ENCODE measurements at places on chromosomes 5 and 9.
A peak's percentile ranks its signal among the peaks of the same experiment; 100 is the strongest.

- DNase-seq = no peak
Measured at GRCh38 chr9:120862452-120862851, 14.5 kb downstream of the PHF19 start.

- peak; percentile 53 for DNase-seq
Measured at GRCh38 chr5:36876965-36877666, 547 bp downstream of the NIPBL start.

- DNase-seq = no peak
Measured at GRCh38 chr5:150044329-150044681, 42.0 kb downstream of the CSF1R start.

DNA sequence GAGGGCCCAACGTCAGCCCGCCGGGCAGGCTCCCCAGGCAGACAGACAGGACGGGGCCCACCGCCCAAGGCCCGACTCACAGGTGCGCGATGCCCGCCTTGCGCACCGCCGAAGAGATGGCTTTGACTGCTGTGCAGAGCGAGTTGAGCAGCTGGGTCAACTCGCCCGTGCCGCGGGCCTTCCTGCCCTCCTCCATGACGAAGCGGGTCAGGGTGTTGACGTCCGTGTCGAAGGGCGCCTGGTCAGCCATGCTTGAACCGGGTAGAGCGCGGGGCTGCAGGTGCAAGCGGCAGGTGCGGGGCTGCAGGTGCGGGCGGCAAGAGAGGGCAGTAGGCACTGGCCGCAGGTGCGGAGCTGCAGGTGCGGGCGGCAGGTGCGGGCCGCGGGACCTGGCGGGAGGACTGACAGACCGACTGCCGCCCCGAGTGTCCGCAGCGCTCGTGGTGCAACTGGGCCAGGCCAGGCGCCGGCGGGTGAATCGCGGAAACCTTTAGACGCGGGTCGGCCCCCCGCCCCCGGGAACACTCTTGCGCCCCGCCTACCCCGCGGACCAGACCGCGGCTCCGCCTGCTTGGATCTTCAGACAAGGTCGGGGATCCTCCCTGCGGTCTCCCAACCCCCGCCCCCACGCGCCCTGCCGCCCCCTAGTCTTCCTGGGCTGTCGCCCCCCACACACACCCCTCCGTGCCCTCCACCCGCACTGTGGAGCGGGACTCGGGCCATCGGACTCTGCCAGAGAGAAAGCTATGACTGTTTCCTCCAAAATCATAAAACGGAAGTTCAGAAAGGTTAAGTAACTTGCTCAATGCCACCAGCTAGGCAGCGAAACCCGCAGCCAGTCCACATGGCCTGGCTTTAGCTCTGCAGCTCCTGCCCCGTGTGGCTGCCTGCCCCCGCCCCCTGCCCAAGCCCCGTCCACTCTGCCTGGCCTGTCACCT, at the start of gene FBP1:
FBP1 (minus strand) TSS at position 458 of the 938 bp plus-strand sequence; CDS start at position 250, 208 bp downstream.
- DNase-seq = peak; percentile 23

- DNase-seq = peak; percentile 88
Measured at GRCh38 chr9:129139233-129139992, 28.2 kb downstream of the PTPA start.

GRCh38 chr9:20043035-20043434, 254.2 kb upstream of the SLC24A2 start:
- no peak for DNase-seq

GRCh38 chr5:150782850-150783249, 4.3 kb downstream of the SMIM3 start:
- DNase-seq = no peak

- DNase-seq = no peak
Measured at GRCh38 chr5:151388960-151389359, 41.6 kb upstream of the SLC36A2 start.

DNA sequence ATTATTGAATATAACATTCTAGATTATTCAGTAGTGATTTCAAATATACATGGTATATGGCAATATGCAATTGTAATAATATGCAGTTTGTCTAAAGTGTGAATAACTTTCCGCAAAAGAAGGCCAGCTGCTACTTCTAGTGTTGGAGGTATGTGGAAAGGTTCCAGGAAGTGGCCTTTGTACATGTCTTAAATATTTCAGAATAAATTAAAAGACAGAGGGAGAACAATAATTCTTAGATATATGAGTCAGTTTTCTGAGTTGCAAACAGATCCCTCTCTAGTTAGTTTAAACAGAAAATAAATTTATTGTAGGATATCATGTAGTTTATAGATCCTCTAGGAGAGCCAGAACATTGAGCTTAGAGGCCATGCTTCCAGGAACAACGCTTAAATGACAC, 210.8 kb upstream of the ELL2 start:
- DNase-seq = no peak

DNA sequence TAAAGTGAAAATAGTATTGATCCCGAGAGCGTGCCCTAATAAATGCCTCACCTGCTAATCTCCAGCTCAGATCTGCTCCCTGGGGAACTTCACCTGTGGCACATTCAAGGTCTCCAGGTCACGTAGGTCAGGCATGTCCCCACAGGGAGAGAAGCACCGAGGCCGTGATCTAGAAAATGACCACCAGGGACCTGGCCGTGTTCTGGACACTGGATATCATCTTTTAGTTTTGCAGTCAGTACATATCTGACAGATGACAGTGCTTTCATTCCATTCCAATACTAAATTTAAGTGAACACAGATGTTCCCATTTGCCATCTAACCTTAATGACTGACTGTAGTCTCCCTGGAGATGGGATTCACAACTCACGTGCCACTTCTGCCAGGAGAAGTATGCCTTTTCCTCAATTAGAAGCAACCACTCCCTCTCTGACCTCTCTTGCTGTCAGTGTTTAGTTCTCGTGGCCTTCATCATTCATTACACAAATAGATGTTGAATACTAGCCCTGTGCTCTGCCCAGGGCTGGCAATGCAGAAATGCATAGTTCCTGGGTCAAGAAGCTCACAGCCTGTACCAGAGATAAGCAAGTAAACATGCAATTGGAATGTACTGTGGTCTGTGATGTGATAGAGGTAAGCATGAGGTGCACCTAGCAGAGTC, 276.5 kb downstream of the NTRK2 start:
- no peak for DNase-seq

GRCh38 chr5:80739898-80740297, 85.1 kb upstream of the DHFR start:
- no peak for DNase-seq

GRCh38 chr9:127418037-127418471, 6.1 kb upstream of the ZNF79 start:
- DNase-seq = no peak

GRCh38 chr5:119276978-119277377, 78.8 kb upstream of the TNFAIP8 start:
- no peak for DNase-seq

GRCh38 chr5:135210286-135211055, 176.4 kb upstream of the PITX1 start:
- DNase-seq = no peak

DNA sequence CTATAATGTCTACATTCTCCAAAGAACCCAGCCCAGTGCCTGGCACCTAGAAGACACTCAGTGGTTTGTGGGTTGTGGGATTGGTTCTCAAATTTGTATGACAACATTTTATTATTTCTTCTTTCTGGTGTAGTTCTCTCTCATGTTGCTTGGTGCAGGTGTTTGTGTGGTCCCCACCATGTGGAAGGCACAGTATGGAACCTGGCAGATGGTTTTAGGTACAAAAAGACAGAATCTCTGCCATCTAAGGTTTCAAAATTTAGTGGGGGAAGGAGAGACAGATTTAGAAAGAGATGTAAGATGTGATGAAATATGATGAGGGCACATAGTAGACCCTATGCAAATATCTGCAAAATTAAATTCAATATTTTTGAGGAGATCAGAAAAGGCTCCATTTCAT, 323.8 kb downstream of the CDK5RAP2 start:
- DNase-seq = no peak

GRCh38 chr5:72281764-72282499, 38.1 kb downstream of the MRPS27 start:
- DNase-seq = peak; percentile 24

DNA sequence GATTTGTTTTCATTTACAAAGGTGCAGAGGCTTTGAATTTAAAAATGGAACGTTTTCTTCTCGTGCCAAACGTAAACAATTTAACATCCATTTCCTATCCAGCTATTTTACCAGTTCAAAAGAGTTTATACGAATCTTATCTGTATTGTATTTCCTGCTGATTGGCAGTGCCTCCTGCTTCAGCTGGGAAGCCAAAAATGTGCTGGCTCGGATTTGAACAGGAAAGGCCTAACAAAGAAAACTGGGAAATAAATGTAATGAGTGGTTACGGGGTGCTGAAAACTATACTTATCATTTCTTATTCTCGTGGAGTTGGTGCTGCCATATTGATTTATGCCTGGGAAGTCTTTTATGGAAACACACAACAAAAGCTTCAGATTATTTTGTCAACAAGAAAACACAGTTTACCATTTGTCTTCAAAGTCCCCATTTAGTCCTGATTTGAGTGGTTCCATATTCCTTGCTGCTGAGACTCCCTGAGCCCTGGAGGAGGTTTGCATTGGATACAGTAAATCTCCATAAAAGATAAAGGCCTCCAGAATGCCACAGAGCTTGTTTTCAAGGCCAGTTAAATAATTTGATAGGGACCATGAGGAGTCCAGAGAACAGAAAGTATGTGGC, 507.4 kb downstream of the RASEF start:
- no peak for DNase-seq

Measured in RWPE1 (cell line).